ENCODE measurements at places on chromosomes 7 and 10.

DNA sequence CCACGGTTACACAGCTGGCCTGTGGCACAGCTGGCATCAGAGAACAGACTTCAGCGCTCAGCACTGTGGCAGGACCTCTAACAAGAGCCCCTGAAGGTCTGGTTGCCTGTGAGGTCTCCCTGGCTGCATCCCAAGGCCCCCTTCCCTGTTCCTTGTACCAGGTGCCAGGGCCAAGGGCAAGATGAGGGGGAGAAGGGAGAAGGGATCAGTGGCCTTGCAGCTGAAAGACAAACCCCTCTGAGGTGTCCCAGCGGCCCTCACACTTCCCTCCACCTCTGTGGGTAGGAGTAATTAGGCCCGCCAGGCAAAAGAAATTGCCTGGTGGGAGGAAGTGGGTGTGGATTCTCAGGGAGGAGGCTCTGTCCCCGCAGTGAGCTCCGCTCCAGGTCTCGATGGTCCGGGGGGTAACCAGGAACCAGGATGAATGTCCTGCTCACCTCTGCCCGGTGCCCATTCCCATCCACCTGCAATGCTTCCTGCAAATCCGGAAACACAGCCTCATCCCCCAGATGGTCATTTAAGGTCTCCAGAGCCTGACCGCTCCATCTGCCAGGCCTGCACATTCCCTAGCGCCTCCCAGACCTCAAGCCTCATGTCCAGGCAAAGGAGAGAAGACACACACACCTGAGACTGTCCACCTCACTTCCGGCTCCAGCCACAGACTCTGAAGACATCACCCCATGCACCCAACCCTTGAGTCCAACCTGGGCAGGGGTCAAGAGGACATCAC lies 22.7 kb downstream of the GRID2IP start:
- DNase-seq: no peak

GRCh38 chr10:119207713-119208552 lies 562 bp downstream of the GRK5 start:
- no peak for DNase-seq

GRCh38 chr10:18268005-18268404 lies 127.8 kb downstream of the CACNB2 start:
- DNase-seq: no peak

- no peak for DNase-seq
These were observed 77.1 kb downstream of the GSAP start for GRCh38 chr7:77338883-77339629.

DNA sequence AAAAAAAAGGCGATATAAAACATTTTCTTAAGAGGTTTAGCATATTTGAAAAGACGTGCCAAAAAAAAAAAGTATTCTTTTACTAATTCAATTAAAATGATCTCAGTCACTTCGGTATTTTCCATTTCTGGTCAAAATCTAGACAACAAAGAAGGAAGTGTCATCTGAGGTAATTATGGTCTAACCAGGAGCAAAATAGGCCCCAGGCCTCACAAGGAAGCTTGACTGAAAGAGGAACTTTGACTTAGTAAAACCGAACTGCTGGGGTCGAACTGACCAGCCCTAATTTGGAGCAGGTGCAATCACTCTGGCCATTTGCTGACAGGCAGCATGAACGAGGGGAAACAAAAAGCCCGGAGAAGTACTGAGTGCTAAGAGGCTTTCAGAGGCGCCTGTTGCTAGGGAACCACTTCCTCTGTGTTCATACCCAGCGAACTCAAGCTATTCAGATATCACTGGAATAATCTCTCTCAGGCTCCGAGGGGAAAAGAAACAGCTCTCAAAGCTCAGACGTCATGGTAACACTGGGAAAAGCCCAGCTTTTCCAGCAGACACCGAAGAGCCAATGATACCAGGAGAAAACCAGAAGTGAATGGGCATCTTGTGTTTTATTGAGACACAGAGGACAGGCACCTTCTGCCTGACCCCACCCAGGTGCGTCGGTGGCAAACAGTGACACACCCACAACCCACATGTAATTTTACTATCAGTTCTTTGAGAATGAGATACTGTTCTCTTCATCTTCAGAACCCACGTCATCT lies 126.5 kb downstream of the FAM107B start:
- peak; percentile 18 for DNase-seq

- DNase-seq: peak; percentile 17
These were observed 2.9 kb downstream of the FZD8 start for GRCh38 chr10:35639021-35639727.

DNA sequence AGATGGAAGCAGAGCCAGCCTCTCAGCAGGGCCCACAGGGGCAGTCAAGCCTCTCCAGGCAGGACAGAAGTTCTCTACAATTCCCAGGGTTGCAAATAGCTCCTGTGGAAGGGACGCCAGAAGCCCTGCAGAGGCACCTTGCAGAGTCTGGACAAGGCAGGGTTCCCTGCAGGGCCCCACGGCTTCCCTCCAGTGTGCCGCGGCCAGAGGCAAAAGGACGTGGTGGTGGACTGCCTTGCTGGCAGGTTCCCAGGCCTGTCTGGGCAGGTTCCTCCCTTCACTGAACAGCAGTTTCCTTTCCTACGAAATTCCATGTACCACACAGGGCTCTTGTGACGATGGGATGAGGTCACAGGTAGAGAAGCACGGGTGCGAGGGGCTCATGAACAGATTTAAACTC lies 25.1 kb downstream of the UPP1 start:
- DNase-seq: no peak

GRCh38 chr7:48244864-48245271 lies 73.6 kb downstream of the ABCA13 start:
- DNase-seq: peak; percentile 60

- no peak for DNase-seq
These were observed 179.1 kb upstream of the FZD1 start for GRCh38 chr7:91085175-91085574.

DNA sequence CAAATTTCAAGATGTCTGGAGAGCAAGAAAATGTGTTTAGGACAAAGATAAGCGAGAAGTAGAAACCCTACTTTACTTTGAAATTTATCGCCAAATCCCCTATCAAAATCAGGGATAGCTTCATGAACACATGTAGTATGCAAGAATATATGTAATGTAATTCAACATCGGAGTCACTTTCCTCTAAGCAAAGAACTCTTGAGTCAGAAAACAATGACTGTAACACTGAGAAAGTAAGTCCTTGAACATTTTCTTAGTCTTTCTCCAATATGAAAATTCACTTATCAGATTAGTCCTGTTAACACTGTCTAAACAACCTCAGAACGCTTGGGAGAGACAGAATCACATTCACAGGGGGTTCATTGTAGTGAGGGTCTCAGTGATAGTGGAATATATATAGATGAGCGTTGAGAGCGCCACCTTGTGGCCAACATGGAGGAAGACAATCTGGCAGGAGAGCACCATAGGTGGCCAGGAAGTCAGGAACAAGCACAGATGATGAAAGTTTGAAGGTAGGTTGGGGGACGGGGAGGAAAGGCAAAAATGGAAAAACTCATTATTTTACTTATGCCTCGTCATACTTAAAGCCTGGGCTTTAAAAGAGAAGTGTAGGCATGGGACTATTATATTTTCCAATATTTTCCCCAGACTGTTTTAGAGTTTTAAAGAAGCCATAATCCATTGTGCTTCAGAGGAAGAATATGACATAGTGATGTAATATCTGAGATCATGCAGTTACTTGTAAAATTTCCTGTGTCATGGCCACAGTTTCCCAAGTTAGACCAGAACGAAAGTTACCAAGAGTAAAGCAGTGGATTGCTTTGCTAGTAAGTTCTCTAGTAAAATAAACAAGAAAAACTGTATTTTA lies 115.5 kb upstream of the GNAI1 start:
- DNase-seq: peak; percentile 84

DNA sequence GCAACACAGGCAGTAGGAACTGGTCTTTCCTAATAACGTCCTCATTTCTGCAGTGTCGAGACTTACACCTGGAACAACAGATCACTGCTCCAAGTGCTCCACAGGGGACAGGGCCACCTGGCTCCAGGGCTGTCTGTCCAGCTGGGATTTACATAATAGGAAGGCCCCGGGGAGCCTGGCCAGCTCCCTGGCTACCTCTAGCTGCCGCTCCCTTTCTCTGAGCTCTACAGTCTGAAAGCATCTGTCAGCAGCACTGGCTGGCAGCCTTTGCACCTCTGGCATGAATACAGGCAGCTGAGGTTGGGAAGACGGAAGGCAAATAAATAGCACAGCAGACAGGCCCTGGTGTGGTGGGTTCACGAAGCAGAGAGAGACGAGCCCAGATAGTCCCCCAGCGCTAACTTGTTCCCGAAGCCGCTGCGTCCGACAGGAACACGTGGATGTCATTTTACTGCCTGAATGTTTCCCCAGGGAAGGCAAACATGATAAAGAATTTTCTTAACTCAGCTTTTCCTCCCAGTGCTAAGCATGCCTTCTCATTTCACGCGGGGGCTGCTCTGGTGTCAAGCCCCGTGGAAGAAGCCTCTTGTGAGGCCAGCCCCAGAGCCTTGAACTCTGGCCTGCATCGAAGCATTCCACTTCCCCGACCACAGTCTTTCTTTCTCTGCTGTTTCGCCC lies 105.4 kb downstream of the ITIH5 start:
- DNase-seq: no peak

DNA sequence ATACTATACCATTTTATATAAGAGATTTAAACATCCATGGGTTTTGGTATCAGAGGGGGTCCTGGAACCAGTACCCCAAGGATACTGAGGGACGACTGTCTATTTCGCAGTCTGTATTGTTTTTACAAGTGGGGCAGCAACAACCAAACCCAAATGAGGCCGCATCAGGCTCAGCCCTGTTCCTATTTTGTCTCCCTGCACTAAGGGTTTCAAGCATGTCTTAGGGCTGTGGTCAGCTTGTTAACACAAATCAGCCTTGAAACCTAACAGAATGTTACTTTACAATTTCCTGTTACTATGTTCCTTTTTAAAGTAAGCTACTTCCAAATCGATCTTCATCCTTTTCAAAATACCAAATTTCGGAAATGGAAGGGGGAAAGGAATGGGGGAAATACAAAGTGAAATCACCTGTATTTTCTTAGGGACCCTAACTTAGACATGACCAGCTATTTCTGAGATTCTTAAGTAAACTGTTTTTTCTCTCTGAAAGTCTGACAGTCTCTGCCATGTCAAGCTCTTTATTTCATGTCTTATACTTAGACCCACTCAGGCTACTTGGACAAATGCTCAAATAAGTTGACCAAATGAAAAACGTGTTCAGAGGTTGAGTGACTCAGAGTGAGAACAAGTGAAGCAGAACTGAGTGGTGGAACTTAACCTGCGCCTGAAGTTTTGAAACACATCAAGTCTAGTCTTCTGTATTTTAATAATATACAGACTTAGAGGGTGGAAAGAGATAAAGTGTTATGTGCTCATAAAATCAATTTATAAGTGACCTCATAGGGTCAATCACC lies 75.8 kb downstream of the C1GALT1 start:
- DNase-seq: no peak

GRCh38 chr10:109071539-109071938 lies 851.8 kb downstream of the XPNPEP1 start:
- DNase-seq: no peak

DNA sequence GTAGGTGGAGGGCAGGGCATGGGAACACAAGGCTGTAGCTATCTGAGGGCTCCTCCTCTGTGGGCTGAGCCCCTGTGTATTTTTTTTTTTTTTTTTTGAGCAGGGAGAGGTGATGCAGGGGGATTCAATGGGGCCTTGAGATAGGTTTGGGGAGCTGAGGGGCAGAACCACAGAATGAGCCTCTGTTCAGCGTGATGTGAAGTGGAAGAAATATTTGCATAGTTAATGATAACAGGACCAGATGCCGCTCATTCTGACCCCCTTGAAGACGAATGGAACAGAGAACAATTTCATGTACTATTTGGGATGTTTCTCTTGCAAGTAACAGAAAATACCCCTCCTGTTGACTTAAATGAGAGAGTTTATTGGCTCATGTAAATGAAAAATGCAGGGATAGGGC lies 69.7 kb upstream of the EMX2 start:
- no peak for DNase-seq

GRCh38 chr10:100413173-100413572 lies 49.6 kb upstream of the WNT8B start:
- DNase-seq: no peak

DNA sequence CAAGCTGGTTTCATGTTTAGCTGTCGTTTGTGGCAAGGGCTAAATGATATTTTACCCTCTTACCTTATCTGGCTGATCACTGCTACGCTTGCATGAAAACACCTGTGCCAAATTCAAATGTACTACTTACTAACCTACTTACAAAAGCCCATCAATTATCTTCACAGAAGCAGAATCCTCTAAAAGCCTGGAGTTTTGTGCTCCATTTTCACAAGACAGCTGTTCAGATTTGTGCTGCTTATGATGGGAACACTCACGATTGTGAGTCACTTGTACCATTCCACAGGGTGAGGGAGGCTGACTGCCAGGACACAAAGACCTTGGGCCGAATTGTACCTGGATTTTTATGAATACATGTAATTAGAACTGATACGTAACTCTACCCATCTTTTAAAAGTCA lies 245.0 kb upstream of the NPY start:
- no peak for DNase-seq

GRCh38 chr10:122464586-122464985 lies 3.2 kb downstream of the HTRA1 start:
- no peak for DNase-seq

- DNase-seq: no peak
These were observed 24.7 kb upstream of the SEMA3A start for GRCh38 chr7:84219310-84219709.

- no peak for DNase-seq
These were observed 119.6 kb downstream of the ZMIZ1 start for GRCh38 chr10:79188154-79188965.

GRCh38 chr7:7417851-7418250 lies 117.8 kb downstream of the COL28A1 start:
- no peak for DNase-seq

DNA sequence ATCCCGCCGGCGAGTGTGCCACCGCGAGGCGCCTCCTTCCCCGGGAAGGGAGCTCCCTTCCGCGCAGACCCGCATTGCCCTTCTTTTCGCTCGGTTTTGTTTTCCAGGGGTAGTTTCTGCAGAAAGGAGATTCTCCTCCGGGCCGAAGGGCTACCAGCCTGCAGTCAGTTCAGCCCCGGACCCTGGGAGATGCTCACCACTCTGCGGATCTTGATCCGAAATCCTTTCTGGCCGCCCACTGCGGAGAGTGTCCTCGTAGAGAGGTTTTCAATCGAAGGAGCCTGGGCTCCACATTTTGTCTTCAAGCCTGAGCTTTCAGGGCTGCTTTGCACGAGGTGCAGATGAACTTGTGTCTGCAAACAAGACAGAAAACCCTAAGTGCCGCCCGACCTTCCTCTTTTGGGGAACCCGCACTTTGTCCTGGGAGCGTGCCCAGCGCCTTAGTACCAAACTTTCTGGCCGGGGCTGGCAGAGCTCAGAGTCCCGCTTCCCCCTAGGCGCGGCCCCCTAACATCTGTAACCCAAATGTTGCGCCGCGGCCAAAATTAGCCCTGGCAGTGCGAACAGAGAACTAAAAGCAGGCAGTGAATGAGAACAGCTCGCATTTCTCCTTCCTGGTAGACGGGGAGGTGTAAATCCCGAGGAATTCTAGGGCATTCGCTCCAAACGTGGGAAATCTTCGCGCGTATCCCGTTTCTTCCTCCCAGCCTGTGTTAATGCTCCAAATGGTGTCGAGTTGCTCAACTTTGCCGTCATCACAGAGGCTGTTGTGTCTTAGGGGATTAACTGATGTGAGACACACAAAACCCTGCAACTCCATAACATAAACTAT lies 6.7 kb upstream of the EN2 start:
- DNase-seq: no peak
